ENCODE measurements at places on chromosomes 1 and 21. TPM values are rescaled to one million over a fixed set of nuclear protein-coding genes. Genes with fewer than 3 reads are reported as not detected.

KLHDC7A gene
- not detected for total RNA-seq

CPT2 gene
- 10.5 TPM for total RNA-seq

LRRN2 gene
- 0.39 TPM for total RNA-seq

LAMB3 gene
- total RNA-seq = 27.6 TPM

HOOK1 gene
- total RNA-seq = not detected

RAB3B gene
- 0.15 TPM for total RNA-seq

OR2L13 gene
- not detected for total RNA-seq
